ENCODE measurements at places on chromosomes 13 and 19. TPM values are rescaled to one million over a fixed set of nuclear protein-coding genes. Genes with fewer than 3 reads are reported as not detected.
A peak's percentile ranks its signal among the peaks of the same experiment; 100 is the strongest.

ZNF547 gene
- 7.3 TPM for total RNA-seq

SYNGR4 gene
- not detected for total RNA-seq

- no peak overlapping the region for H3K27ac ChIP-seq
- no peak for DNase-seq
- H3K36me3 ChIP-seq: peaks cover 7% of the 10 kb centered on the region
- peaks cover 6% of the 10 kb centered on the region for H3K4me1 ChIP-seq
- no peaks in the 10 kb centered on the region for H3K27me3 ChIP-seq
These were observed 76.0 kb downstream of the ZNF557 start for GRCh38 chr19:7145494-7145893.

DNA sequence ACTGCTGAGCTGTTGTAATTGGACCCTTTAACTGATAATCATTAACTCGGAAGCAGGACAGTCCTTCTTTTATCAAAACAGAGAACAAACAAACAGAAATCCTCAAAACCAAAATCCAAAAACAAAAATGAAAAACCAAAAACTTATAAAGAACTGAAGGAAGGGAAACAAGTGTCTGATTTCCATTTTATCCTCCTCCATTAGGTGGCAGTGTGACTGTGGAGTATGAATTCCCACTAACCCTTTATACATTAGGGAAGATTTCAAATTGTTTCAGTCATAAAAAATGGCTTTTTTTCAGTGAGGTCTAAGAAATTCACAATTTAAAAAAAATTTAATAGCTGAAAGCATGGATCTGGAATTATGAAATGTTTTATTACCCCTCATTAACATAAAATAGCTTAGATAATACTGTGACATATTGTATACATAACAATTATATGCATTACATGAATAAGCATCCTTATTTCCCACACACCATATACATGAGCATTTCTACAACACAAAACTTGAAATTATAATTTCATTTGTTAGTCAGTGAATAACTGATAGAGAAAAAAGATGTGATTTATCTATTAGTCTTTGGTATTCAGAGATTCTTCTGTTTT is 1074.3 kb upstream of the PCDH9 start:
- H3K4me1 ChIP-seq: no peaks in the 10 kb centered on the region
- no peak overlapping the region for H3K4me3 ChIP-seq
- DNase-seq: no peak
- no peaks in the 10 kb centered on the region for H3K27me3 ChIP-seq

GRCh38 chr13:108044954-108045353 is 170.4 kb downstream of the LIG4 start:
- H3K36me3 ChIP-seq: no peaks in the 10 kb centered on the region
- H3K27me3 ChIP-seq: no peaks in the 10 kb centered on the region
- H3K4me1 ChIP-seq: no peaks in the 10 kb centered on the region
- DNase-seq: no peak
- H3K4me3 ChIP-seq: no peak overlapping the region
- H3K27ac ChIP-seq: no peak overlapping the region

- DNase-seq: no peak
- H3K4me3 ChIP-seq: no peak overlapping the region
- no peaks in the 10 kb centered on the region for H3K4me1 ChIP-seq
- no peaks in the 10 kb centered on the region for H3K36me3 ChIP-seq
These were observed 1325.2 kb upstream of the PRR20A start for GRCh38 chr13:55815458-55816033.

LPAR2 gene
- 82.7 TPM for total RNA-seq

GRCh38 chr19:8167985-8168384 is 18.6 kb upstream of the FBN3 start:
- no peaks in the 10 kb centered on the region for H3K4me1 ChIP-seq
- H3K36me3 ChIP-seq: no peaks in the 10 kb centered on the region
- H3K27ac ChIP-seq: no peak overlapping the region
- H3K4me3 ChIP-seq: no peak overlapping the region
- DNase-seq: no peak

DNA sequence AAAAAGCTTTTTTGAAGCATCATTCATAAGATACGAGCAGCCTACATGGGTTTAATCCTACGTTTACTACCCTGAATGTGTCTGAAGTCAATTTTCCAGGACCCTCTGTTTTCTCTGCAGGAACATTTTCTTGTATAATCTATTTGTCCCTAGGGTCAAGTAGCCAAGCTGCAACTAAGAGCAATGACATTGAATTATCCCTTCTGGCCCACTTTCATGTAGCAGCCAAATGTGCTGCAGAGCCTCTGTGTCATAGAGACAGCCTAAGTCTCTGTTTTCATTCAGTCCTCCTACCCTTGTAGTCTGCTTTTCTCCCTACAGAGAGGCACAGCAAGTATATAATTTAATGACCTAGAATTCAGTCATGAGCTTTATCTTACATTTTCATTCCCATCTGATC is 82.1 kb downstream of the ZAR1L start:
- H3K4me1 ChIP-seq: peaks cover 14% of the 10 kb centered on the region
- H3K27me3 ChIP-seq: no peaks in the 10 kb centered on the region
- DNase-seq: no peak
- no peak overlapping the region for H3K27ac ChIP-seq
- H3K36me3 ChIP-seq: no peaks in the 10 kb centered on the region
- no peak overlapping the region for H3K4me3 ChIP-seq

PLIN3 gene
- 15.9 TPM for total RNA-seq

DNA sequence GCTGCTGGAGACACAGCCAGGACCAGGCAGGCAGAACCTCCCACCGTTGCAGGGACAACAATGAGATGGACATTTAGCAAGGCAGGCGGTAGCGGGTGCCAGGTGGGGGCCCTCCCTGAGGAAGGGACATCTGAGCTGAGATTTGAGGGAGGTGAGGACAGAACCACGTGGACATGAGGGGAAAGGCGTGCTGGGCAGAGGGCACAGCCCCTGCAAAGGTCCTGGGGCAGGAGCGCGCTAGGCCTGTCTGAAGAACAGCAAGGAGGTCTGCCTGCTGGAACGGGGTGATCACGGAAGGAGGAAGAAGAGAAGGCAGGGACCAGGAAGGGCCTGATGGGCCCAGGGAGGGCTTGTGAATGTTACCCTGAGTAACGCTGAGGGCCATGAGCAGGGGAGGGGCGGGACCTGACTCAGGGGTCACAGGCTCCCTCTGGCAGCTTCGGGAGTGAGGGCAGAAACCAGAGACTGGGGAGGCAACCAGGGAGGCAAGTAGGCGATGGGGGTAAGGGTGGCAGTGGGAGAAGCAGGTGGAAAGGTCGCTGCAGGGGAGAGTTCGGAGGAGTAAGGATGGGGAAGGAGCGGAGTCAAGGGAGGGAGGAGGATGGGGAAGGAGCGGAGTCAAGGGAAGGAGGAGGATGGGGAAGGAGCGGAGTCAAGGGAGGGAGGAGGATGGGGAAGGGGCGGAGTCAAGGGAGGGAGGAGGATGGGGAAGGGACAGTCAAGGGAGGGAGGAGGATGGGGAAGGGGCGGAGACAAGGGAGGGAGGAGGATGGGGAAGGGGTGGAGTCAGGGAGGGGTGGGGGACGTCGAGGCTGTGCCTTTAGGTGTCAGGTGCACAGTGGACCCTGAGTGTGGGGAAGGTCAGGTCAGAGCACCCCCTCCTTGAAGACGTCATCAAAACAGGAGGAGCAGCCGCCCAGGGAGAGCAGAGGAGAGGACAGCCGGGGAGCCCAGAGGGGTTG is 15.7 kb upstream of the B3GNT3 start:
- no peaks in the 10 kb centered on the region for H3K27me3 ChIP-seq
- DNase-seq: no peak
- peaks cover under 1% of the 10 kb centered on the region for H3K36me3 ChIP-seq
- no peak overlapping the region for H3K4me3 ChIP-seq
- H3K27ac ChIP-seq: no peak overlapping the region

TMC4 gene
- not detected for total RNA-seq

DNA sequence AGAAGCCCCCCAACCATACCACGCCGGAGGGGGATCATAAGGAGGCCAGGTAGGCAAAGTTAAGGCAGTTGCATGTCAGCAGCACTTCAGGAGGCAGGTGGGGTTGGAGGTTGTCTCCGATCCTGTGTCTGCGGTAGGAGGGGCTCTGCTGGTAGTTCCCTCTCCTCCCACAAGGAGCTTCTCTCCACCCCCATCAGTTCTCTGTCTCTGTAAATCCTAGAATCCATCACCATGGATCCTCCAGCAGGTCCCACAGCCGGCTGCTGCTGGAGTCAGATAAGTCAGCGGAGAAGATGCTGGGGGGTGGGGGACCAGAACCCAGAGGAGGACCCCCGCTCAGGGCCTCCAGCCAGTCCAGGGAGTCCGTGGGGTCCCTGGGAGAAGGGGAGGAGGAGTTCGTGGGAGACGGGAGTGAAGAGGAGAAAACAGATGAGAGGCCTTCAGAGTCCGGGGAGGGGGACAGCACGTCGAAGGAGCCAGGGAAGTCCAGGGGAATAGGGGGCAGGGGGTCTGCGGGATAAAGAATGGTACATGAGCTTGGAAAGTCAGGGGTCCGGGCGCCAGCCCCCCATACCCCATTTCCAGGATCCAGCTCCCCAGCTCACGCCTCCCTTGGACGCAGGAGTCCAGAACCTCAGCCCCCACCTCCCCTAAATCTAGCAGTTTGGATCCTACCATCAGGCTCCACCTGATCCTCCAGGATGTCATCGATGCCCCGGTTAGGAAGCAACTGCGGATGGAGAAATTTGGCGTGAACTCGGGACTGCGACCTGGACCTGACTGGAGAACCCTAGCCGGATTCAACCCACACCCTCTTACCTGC is 6.3 kb downstream of the MAMSTR start:
- no peak for DNase-seq
- no peaks in the 10 kb centered on the region for H3K27me3 ChIP-seq
- H3K4me3 ChIP-seq: peak overlapping the region; percentile 87
- H3K36me3 ChIP-seq: no peaks in the 10 kb centered on the region

PARP4 gene
- total RNA-seq: 73.4 TPM

TINCR gene
- total RNA-seq: 2.3 TPM

DNA sequence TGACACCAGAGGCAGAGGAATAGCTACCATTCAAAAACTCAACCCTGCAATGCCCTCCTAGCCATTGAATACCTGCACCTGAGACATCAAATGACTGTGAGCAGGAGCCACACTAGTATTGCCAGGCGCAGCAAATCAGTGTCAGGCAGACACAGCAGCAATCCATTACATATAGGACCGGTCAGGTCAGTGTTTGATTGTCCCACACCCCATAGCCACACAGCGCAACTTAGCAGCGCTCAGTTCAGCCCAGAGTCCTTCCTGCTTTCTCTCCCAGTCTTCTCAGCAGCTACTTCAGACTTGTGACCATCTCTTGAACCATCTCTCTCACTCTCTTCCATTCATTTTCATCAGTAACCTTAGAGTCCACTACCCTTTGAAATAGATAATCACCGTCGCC is 181.6 kb upstream of the GPR12 start:
- DNase-seq: no peak
- H3K36me3 ChIP-seq: no peaks in the 10 kb centered on the region
- H3K4me3 ChIP-seq: no peak overlapping the region
- H3K27me3 ChIP-seq: peaks cover 11% of the 10 kb centered on the region

DNA sequence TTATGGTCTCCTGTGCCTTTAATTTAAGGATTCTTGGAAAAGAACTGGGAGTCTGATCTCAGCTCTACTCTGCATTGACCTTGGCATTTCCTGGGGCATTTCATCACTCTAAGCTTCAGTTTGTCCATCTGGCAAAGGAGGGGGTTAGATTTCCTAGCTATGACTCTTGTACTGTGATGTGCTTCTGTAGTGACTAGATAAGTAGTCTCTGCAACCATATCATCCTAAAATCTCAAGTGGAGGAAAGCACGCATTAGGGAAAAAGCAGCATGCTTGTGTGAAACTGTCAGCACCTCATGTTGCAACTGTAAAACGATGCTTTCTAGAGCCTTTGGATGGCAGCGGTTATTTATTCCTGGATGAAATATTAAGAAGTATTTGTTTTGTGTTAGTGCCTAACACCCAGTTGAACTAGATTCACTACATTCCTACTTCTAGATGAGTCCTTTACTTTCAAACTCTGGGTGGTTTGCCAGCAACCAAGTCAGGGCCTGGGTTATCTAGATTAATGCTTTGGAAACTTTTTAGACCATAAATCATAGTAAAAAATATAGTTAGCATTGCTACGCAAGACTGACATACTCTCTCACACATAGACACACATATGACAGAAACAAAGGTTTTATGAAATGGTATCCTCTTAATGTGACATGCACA is 6.8 kb downstream of the WDFY2 start:
- H3K27me3 ChIP-seq: no peaks in the 10 kb centered on the region
- no peak overlapping the region for H3K4me3 ChIP-seq
- no peaks in the 10 kb centered on the region for H3K36me3 ChIP-seq
- H3K4me1 ChIP-seq: peaks cover 49% of the 10 kb centered on the region

GRCh38 chr13:60617991-60618733 is 221.1 kb downstream of the TDRD3 start:
- no peaks in the 10 kb centered on the region for H3K4me1 ChIP-seq
- H3K27me3 ChIP-seq: peaks cover 20% of the 10 kb centered on the region
- no peak for DNase-seq
- no peaks in the 10 kb centered on the region for H3K36me3 ChIP-seq
- no peak overlapping the region for H3K27ac ChIP-seq

MEX3D gene
- 4.4 TPM for total RNA-seq

GRCh38 chr13:87058786-87059329 is 612.3 kb upstream of the SLITRK5 start:
- H3K27me3 ChIP-seq: no peaks in the 10 kb centered on the region
- no peak overlapping the region for H3K4me3 ChIP-seq
- no peaks in the 10 kb centered on the region for H3K4me1 ChIP-seq
- no peak for DNase-seq

DNA sequence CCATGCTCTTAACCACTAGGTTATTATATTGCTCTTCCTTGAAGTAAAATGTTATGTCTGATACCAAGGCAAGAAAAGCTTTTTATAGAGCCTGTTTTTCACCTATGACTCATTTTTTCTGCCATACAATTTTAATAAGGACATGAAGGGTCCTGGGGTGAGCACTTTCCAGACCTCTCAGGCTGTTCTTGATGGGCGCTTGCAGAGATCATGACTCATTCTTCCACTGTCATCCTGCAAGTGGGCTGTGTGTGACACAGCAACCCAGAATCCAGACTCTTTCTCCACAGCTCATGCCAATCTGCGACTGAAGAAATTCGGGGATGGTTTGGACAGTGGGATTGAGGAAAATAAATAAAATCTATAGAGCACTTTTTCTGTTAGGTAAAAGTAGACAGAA is 506.7 kb upstream of the NBEA start:
- H3K4me1 ChIP-seq: no peaks in the 10 kb centered on the region
- H3K4me3 ChIP-seq: no peak overlapping the region
- H3K27me3 ChIP-seq: peaks cover 2% of the 10 kb centered on the region
- no peak for DNase-seq

DNA sequence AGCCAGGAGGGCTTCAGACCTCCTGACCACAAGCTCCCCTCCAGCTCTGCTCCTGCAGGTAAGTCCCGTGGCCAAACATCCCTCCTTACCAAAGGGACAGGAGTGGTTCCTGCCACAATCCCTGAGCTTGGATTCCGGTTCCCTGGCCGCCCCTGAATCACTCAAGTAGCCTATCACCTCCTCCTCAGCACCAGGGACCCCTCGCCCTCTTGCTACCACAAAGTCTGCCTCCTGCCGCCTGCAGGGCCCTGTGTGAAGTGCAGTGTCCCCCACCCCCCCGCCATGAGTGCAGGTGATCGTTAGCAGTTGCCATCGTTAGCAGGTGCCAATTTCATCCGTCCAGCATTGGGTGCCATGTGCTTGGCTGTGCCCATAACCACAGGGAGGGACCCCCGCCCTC is 40.8 kb upstream of the RANBP3 start:
- no peak overlapping the region for H3K4me3 ChIP-seq
- H3K4me1 ChIP-seq: peaks cover 3% of the 10 kb centered on the region
- no peaks in the 10 kb centered on the region for H3K36me3 ChIP-seq
- no peak overlapping the region for H3K27ac ChIP-seq
- H3K27me3 ChIP-seq: peaks cover 4% of the 10 kb centered on the region
- no peak for DNase-seq

TEX26 gene
- total RNA-seq: not detected

UHRF1 gene
- 0.30 TPM for total RNA-seq
